ENCODE measurements at places on chromosomes 13 and 19. TPM values are rescaled to one million over a fixed set of nuclear protein-coding genes. Genes with fewer than 3 reads are reported as not detected.
A peak's percentile ranks its signal among the peaks of the same experiment; 100 is the strongest.

GRCh38 chr13:105345131-105345530, 1190.3 kb downstream of the EFNB2 start:
- no peak for DNase-seq

GRCh38 chr13:71935166-71935840, 68.3 kb upstream of the DACH1 start:
- DNase-seq: no peak

DNA sequence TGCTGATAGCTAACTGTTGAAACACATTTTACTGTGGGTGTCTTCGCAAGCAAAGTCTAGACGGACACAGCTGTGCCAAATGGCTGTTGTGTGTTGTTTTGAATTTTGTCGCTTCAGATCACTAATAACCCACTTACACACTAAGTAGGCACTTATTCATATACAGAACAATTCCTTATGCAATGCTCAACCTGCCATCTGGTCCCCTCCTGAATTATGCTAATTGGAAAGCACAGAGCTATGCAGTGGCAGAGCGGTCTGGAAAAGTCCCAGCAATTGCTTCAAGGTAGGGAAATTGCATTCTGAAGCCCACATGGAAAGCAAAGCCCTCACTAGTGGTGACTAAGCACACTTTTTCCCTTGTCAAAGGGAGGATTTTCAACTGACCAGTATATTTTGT, 69.9 kb downstream of the C13orf42 start:
- no peak for DNase-seq

DNA sequence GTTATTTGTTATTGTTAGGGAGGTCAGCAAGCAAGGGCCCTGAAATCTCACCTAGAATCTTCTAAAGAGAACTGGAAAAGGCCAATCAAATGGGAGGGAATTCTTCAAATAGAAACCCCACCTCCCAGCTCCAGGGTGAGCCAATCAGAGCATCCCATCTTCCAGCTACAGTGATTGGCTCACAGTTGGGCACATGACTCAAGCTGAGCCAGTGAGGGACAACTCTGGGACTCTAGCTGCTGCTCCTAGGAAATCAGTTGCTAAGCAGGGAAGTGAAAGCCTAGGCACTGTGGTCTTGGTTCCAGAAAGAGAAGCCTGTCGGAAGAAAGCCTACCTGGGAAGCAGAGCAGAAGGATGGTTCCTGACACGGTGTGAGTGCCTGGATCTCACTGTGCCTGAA, 13.4 kb downstream of the TM6SF2 start:
- no peak for DNase-seq

DNA sequence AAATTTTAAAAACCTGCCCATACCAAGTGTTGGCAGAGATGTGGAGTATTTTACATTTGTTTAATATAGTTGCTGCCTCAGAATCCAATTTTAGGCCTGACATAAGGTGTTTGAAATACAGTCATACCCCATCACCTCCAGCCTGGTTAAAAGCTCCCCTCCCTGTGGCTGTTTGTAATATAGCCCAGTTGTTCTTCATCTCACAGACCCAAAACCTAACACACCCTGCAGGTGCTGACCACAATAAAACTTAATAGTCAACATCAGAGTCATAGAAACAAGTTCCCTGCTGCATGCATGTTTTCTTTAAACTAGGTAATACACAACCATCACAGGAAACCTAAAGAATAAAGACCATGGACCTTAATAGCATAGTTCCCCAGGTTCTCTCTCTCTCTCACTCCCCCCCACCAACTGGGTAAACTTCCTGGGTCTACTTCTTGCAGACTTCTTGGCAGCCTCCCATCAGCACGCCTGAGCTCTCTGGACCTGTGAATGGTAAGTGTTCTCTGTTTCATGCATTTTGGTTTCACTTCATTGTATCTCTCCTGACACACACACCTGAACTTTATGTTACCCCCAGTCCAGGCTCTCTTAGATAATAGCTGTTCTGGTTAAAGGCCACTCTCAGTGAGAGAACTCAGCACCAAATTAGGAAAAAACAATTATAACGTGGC, 1369.9 kb downstream of the EFNB2 start:
- no peak for DNase-seq

GRCh38 chr13:110637747-110638146, 22.4 kb downstream of the NAXD start:
- DNase-seq: no peak

GRCh38 chr13:52353193-52353592, 52.8 kb downstream of the THSD1 start:
- DNase-seq: no peak

GRCh38 chr13:101155920-101156319, 260.4 kb downstream of the NALCN start:
- no peak for DNase-seq

DNA sequence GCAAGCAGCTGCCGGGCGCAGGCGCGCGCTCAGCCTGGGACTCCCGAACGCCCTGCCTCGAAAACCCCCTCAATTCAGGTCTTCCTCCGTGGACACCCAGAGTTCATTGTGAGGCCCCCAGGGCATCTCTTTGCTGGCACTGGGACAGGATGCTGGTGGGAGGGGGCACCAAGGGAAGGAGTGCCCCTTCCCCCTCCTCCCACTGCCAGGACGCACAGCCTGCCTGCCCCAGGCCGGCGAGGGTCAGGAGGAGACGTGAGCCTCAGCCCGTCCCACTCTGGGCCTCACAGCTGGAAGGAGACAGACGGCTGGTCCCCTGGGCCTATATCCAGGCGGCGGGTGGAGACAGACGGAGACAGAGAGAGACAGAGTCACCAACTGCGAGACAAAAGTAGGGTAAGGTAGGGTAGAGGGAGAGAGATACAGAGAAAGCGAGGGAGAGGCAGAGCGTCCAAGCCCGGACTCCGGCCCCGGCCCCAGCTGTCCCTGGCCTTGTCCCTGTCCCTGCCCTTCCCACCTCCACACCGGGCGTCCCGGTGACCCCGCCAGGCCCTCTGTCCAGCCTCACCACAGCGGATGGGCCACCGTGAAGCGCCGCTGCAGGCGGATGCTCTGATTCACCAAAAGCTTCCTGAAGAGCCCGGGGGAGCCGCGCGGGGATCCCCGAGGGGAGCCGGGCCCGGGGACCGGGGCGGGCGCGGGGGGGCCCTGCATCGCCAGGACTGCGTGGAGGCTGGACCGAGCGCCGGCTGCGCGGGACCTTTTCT, at the start of gene PDE4C:
TSS of gene PDE4C (minus strand) at position 737 of the 767 bp plus-strand sequence. CDS start at position 714, 23 bp downstream.
- no peak for DNase-seq

GRCh38 chr19:35718345-35719041, 690 bp downstream of the KMT2B start:
- peak; percentile 49 for DNase-seq

The ING1 gene
- polyA plus RNA-seq: 30.3 TPM

The ICAM4 gene
- polyA plus RNA-seq: 0.29 TPM

The NKPD1 gene
- polyA plus RNA-seq: not detected

The TYROBP gene
- polyA plus RNA-seq: 135 TPM

The PCDH20 gene
- polyA plus RNA-seq: 2.1 TPM

The MYO1F gene
- 7.8 TPM for polyA plus RNA-seq

The ZNF541 gene
- polyA plus RNA-seq: 0.97 TPM

Measured in ovary (tissue), 10 donors.